ENCODE measurements at places on chromosomes 3 and 15.

DNA sequence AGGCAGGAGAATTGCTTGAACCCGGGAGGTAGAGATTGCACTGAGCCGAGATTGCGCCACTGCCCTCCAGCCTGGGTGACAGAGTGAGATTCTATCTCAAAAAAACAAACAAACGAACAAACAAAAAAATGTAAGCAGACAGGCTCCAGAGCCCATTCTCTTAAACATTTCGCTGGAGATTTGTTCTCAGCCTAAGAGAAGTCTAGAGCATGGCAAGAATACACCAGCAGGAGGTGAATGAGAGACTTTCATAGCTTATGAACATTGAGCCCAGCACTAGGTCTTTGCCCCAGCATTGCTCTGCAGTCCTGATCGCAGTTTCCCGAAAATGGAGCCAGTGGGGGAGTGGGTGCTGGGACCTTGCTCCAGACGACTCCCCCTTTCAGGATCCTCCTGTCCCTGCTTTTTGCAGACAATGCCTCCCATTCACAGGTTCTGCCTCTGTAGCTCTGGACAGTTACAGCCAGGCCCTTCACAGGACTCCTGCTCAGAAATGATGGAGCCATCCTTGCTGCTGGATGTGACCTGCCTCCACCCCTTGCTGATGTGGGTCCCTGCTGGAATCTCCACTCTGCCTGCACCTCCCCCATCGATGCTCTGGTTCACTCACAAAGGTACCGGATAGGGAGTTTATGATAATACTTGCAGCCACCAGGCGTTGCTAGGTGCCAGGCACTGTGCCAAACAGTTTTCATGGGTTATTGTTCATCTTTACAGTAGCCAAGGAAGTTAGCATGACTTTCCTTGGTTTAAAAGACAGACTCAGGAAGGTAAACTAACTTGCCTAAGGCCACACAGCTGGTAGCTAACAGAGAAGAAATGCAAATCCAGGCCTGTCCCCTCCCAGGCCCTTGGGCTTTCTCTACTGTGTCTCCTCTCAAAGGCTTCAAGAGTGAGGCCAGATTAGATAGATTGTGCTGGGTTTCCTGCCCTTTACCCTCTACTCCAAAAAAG lies 329.7 kb upstream of the TLE3 start:
- DNase-seq, result no peak

DNA sequence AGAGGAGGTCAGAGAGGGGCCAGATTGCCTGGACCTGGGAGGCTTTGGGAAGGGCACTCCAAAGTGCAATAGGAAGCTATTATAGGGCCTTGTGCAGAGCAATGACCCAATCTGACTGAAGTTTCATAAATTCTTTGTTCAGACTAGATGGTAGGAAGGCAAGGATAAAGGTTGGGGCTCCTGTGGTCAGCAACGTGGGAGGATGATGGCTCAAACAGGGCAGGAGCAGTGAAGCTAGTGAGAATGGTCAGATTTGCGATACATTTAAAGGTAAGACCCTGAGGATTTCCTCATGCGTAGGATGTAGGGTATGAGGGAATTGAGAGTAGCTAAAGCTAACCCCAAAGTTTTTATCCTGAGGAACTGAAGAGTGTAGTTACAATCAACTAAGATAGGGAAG lies 139.0 kb downstream of the USP13 start:
- no peak for DNase-seq

- DNase-seq, result no peak
Measured at GRCh38 chr15:33830351-33830750, 137.9 kb upstream of the CHRM5 start.

DNA sequence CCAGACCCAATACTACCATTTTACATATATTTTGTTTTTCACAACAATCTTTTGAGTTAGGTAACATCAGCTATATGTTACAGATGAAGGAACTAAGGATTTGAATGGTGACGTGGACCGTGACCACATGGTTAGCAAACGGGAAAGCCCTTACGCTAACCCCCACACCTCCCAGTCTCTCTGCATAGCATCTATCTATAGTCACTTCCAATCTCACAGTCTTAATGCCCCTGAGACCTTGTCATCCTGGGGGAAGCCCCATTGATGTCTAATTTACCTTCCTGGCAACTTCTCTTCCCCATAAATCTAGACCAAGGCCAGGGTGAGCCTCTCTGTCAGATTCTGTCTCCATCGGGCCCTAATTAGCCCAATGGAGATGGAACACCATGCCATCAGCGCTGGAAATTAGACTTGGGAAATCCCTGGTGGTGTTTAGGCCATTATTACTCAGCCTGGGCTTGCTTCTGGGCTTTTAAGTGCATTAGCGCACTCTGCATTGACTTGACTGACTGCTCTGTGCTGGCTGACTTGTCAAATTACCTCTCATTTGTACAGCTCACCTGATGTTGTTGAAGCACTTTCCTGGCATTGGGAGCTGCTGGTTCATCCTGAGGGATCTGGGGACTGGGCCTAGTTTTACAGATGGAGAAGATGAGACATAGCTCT lies 34.0 kb upstream of the SH3GL3 start:
- no peak for DNase-seq

DNA sequence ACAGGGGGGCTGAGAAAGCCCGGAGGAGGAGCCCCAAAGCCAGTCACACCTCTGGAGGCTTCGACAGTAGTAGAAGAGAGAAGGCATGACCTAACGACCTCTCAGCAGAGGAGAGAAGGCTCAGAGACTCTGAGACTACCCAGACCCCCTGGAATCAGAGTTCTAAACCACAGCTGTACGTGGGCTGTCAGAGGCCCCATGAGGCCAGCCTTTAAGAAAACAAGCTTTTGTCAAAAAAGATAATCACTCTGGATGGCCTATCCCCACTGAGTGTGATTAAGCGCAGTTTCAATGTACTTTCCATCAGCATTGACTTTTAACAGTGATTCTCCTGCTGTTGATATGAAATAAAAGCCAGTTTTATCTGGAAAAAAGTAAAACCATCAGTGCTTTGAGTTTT lies 330.3 kb downstream of the CLSTN2 start:
- no peak for DNase-seq

GRCh38 chr15:77350792-77351191 lies 69.1 kb downstream of the PEAK1 start:
- no peak for DNase-seq

DNA sequence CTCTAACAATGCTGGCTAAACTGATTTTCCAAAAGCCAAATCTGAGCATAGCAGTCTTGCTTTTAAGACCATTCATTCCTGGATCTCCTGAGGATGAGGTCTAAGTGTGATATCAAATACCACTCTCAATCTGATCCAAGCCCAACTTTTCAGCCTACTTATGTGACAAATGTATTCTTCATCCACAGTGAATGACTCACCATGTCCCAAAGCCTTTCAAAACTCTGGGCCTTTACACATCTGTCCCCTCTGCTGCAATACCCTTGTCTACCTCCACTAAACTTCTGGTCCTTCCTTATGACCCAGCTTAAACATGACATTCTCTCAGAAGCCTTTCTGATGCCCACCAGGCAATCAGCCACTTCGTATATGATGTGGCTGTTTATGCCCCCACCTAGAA lies 4.6 kb downstream of the ANAPC13 start:
- DNase-seq, result no peak

GRCh38 chr3:153023896-153024295 lies 138.1 kb upstream of the RAP2B start:
- DNase-seq, result no peak

GRCh38 chr3:46299608-46300460 lies 54.1 kb upstream of the CCR2 start:
- no peak for DNase-seq

- DNase-seq, result no peak
Measured at GRCh38 chr3:176051766-176052165, 1145.5 kb downstream of the TBL1XR1 start.

DNA sequence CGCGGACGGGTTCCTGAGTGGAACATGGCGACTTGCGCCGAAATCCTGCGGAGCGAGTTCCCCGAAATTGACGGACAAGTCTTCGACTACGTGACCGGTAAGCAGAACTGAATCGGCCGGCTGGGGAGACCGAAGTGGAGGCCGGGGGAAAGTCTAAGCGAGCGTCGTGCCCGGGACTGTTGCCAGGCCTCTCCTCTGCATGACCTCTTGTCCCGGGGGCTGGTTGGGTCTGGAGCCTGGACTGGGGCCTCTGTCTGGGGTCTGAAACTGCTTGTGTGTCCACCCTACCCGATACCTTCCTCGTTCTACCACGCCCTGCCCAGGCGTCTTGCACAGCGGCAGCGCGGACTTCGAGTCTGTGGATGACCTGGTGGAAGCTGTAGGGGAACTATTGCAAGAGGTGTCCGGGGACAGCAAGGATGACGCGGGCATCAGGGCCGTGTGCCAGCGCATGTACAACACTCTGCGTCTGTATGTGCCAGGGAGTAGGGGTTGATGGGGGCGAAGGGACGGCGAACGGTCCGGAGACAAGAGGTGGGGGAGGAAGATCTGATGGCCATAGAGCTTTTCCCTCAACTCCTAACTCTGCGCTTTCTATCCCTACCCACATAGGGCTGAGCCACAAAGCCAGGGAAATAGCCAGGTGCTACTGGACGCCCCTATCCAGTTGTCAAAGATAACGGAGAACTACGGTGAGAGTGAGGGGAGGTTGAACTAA lies at the start of gene ABCF3:
TSS of gene ABCF3 (plus strand) at position 16 of the 718 bp plus-strand sequence. CDS start at position 25, 9 bp downstream.
- DNase-seq, result no peak

DNA sequence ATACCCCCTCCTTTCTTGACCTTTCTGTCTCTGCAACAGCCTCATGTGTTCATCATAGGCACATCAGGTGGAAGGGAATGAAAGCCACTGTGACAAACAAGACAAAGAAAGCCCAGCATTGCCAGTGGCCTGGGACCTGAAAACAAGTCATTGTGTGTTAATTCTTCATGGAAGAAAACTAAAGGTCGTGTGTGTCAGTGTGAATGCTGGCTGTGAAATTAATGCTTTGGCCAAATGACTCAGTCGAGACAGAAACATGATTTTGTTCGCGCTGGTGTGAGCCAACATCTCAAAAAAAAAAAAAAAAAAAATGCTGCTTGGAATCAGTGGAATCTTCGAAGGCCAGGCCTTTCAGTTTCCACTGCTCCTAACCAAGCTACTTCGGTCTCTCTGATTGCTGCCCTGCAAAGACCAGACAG lies 386.5 kb upstream of the PROK2 start:
- no peak for DNase-seq

- no peak for DNase-seq
Measured at GRCh38 chr3:62600033-62600432, 226.7 kb upstream of the FEZF2 start.

DNA sequence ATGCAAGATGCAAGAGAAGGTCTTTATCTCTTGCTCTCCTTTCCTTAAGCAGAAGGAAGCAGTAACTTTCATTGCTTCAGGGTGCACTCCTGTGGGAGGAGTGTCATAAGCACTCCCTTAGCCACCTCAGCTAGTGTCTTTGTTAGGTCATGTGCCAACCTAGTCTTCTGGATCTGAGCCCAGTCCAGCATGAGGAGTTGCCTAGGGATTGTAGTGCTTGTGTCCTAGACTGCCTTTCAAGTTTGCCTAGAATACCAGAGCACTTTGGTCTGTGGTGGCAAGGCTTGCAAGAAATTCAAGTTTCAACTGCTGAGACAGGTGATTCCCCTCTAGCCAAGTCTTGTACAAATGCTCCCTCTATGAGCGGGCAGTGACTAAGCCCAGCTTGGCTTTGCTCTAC lies 633.6 kb downstream of the ZNF385D start:
- no peak for DNase-seq

- DNase-seq, result no peak
Measured at GRCh38 chr3:140247775-140248174, 312.8 kb downstream of the CLSTN2 start.

DNA sequence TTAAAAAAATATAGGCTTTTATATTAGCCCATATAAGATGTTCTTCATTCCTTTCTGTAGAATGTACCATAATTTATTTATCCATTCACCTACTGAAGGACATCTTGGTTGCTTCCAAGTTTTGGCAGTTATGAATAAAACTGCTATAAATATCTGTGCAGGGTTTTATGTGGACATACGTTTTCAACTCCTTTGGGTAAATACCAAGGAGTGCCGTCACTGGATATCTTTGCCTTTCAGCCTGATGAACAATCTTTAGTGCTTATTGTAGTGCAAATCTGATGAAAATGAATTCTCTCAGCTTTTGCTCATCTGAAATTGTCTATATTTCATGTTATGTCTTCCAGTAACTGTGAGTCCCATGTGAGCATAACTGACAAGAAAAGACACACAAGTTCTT lies 26.6 kb upstream of the BLM start:
- DNase-seq, result no peak

DNA sequence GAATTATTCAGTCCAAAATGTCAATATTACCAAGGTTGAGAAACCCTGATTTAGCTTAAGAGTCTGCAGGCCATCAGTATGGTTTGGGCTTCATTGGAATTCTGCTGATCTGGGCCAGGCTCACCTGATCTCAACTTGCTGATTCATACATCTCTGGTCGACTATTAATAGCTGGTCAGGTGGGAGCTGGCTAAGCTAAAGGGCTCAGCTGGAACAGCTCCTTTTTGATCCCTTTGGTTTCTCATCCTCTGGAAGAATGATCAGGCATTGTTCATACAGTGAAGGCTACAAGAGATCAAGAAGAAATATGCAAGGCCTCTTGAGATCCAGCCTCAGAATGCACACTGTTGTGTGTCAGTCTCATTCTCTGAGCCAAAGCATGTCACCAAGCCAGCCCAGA lies 123.3 kb upstream of the MME start:
- DNase-seq, result no peak

GRCh38 chr15:42401544-42402454 lies 42.5 kb downstream of the CAPN3 start:
- no peak for DNase-seq

DNA sequence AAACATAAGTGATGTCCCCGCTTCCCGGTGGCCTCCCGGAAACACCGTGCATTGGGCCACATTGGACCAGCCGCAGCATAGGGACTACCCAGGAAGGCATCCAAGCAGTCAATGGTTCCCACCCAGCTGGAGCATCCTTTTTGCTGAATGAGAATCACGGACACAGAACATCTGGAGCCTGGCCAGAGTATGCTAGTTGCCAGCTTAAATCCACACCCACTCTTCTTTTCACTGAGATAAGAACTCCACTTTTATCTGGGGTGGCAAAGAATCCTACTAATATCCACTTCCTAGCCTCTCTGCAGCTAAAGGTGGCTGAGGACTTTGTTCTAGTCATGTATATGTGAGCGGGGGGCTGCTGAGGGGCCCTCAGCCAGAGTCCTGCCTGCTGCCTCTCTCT lies 95.2 kb upstream of the PLXNA1 start:
- no peak for DNase-seq

GRCh38 chr15:81407718-81408117 lies 33.7 kb upstream of the TMC3 start:
- DNase-seq, result no peak

- DNase-seq, result no peak
Measured at GRCh38 chr3:112848196-112848595, 1.5 kb upstream of the CD200R1L start.

All from activated T-helper 1 cell treated with anti-CD3 and anti-CD28 coated beads, Interleukin-2, amount 50 U/mL, for 16 hours (primary cell).